ENCODE measurements at places on chromosomes 1 and 21.

GRCh38 chr1:155527677-155528076 is 34.9 kb downstream of the ASH1L start:
- peak; percentile 47 for DNase-seq

- DNase-seq: no peak
Measured at GRCh38 chr1:58884706-58885661, 101.1 kb upstream of the JUN start.

GRCh38 chr21:33871171-33871570 is 44.4 kb downstream of the ATP5PO start:
- no peak for DNase-seq

DNA sequence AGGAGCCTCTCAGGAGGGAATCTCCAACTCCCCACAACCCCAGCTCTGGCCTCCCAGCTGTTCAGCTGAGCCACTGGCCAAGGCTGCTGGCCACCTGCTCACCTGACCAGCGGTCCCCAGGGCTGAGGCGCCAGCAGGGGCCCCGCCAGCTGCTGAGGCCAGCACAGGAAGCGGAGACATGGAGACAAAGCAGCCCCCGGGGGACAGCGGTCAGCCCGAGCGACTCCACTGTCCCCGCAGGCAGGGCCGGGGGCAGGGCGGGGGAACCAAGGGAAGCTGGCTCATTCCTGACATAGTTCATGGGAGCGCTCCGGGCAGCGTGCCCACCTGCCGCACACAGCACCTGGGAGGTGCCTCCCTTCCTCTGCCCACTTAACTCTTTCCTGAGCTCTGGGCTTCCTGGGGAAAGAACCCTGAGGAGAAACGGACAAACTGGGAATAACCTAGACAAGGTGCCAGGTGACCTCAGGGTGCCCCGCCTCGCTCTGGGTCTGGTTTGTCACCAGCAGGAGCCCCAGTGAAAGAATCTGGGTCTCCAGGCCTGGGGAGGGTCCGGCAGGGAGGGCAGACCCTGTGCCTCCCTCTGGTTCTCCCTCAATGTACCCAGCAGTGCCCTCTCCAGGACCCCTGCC is 10.7 kb downstream of the EPHA2 start:
- DNase-seq: peak; percentile 98

DNA sequence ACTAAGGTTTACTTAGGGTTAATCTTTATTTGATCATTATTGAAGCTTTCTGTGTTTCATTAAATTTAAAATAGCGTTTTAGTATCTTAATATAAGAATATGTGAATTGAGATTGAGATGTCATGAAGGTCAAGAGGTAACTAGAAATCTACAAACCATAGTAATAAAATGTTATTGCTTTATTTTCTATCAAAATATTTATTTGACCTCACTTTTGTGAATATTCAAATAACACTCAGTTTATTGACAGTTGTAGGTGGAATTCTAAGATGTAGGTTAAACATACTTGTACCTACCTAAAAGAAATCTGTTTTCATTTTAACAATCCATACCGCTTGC is 5.7 kb downstream of the ADGRL2 start:
- no peak for DNase-seq

- no peak for DNase-seq
Measured at GRCh38 chr1:76496871-76497270, 370.4 kb upstream of the ST6GALNAC5 start.

GRCh38 chr1:47771751-47772150 is 225.4 kb downstream of the TRABD2B start:
- no peak for DNase-seq

DNA sequence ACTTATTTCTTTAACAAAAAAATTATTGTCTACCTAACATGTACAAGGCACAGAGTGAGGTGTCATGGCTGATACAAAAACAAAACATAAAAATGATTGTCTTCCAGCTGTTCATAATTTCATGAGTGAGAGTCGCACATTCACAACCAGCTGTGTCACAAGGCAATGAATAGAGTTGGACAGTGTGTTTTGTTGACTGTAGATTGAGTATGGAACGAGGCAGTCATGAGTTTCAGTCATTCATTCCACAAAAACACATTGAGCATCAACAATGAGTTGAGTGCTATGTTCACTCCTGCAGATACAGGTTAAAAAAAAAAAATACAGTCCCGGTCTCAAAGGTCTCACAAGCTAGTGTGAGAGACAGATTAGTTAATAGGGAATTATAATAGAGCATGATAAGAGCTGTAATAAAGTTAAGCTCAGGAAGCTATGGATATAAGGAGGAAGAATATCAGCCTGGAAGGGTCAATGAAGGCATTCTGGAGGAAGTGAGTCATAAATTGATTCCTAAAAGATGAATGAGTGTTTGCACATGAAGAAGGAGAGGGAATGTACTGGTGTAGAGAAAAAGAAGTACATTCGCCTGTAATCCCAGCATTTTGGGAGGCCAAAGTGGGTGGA is 47.8 kb upstream of the ARHGAP29 start:
- DNase-seq: peak; percentile 71

GRCh38 chr1:12144969-12145368 is 21.8 kb upstream of the TNFRSF1B start:
- DNase-seq: no peak

- peak; percentile 31 for DNase-seq
Measured at GRCh38 chr1:101438359-101438758, 201.5 kb downstream of the S1PR1 start.

GRCh38 chr1:28296401-28297261 is 32.2 kb upstream of the MED18 start:
- peak; percentile 73 for DNase-seq

DNA sequence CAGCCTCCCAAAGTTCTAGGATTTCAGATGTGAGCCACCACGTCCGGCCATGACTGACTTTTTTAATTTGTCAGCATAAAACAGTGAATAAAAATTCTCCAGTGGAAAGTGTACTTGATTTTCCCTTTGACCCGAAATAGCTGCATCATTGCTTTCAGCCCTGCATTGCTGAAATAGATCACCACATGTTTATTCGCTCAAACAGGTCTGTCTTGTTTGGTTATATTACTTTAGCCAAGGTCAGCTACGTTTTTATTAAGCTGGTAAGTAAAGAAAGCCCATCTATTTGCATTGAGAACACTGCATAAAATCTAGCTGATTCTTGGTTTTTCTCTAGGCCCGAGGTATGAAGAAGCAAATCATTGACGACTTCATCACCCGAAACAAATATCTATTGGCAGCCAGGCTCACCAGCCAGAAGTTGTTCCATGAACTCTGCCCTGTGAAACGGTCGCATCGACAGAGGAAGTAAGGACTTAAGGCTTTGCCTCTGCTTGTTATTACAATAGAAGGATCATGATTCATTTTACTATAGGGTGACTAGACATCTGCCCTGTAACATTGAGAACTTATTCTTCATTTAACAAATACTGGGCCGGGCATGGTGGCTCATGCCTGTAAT is 25.6 kb downstream of the AGMAT start:
- no peak for DNase-seq

DNA sequence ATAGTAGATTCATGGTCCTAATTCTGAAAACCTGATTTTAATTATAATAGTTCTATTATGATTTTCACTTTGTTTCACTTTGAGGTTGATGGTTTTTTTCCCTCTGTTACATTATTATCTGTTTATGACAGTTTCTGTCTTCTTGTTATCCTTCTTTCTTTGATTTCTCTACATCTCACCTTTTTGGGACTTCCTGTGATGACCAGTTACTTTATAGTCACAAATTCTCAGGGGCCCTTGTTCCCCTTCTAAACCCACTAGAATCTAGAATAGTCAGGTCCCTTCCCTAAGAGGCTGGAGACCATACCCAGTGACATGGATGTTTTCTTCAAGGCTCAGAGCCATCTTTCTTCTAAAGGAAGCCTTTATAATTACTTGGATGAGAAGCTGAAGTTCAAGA is 238.4 kb downstream of the GPR52 start:
- DNase-seq: no peak

GRCh38 chr21:29056005-29056404 is 17.4 kb downstream of the CCT8 start:
- no peak for DNase-seq

All from M059J (cell line).